Heart left ventricle (tissue), 16 donors: ENCODE measurements at places on chromosomes 5 and 9. TPM values are rescaled to one million over a fixed set of nuclear protein-coding genes. Genes with fewer than 3 reads are reported as not detected.

DNA sequence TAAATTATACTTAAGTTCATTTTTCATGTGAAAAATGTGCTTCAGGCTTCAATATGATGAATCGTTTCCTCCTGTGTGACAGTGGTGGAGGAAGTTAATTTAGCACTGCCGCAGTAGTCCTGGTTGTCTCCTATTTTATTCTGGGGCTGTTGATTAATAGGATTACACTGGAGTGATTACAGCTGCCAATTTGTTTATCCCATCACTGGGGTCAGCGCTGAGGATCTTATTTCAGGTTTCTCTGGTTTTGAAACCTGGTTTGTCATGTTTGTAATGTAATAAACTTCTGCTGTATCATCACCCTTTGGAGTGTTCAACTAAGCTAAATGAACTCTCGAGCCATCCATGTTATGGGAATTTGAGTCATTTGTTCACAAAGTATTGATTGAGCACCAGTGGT is 241.7 kb upstream of the KCNN2 start:
- DNase-seq: no peak

PLAC8L1 gene
- not detected for total RNA-seq

- DNase-seq: no peak
Measured at GRCh38 chr5:128196791-128197190, 113.2 kb downstream of the SLC12A2 start.

DNA sequence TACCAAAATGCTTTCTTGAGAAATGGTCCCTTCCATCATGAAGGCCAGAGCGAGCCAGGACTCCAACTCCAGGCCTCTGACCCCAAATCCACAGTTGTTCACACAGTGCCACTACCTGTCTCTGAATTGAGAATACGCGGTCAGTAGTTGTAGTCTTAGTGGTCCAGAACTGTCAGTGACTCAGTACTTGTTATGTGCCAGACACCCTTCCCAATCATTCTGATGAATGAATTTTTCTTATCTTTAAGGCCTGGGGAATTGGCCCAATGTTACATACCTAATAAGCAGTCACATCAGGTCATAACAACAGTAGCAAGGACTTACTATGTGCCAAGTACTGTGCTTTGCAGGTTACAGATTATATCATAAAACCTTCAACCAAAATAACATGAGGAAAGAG is 72.7 kb upstream of the RARS1 start:
- no peak for DNase-seq

IFNA21 gene
- not detected for total RNA-seq

CREB3 gene
- total RNA-seq: 20.4 TPM

EDIL3 gene
- total RNA-seq: 5.6 TPM

DNA sequence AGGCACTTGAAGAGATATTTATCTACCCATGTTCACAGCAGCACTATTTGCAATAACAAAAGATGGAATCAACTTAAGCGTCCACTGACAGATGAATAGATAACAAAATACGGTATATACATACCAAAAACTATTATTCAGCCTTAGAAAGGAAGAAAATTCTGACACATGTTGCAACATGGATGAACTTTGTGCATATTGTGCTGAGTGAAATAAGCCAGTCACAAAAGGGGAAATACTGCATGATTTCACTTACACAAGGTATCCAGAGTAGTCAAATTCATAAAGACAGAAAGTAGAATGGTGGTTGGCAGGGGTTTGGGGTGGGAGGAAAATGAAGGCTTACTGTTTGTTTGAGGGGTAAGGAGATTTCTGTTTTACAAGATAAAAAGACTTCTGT is 66.0 kb downstream of the FBN2 start:
- no peak for DNase-seq

GRCh38 chr5:93072831-93073459 is 508.1 kb downstream of the NR2F1-AS1 start:
- no peak for DNase-seq

GRCh38 chr9:94157050-94157801 is 73.0 kb downstream of the PTPDC1 start:
- peak; percentile 78 for DNase-seq

PCDH1 gene
- 10.2 TPM for total RNA-seq

- DNase-seq: no peak
Measured at GRCh38 chr5:149415066-149415967, 36.2 kb upstream of the IL17B start.

- no peak for DNase-seq
Measured at GRCh38 chr9:87011551-87011950, 64.2 kb upstream of the GAS1 start.

DNA sequence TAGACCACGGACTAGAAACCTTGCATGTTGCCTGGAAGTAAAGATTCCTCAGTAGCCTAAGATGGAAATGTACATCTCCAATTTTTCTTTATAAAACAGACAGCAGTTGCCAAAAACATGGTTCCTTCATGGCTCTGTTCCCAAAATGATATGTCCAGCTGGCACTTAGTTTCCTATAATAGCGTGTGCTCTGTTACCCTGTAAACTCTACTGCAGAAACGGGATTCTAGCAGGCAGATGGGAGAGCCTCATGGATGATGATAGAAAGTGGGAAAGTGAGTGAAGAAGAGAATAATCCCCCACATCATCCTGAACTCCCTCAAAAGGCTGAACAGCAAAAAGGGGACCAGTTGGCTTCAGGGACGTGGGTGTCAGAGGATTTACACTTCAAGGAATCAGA is 118.2 kb downstream of the FRMD3 start:
- no peak for DNase-seq

DNA sequence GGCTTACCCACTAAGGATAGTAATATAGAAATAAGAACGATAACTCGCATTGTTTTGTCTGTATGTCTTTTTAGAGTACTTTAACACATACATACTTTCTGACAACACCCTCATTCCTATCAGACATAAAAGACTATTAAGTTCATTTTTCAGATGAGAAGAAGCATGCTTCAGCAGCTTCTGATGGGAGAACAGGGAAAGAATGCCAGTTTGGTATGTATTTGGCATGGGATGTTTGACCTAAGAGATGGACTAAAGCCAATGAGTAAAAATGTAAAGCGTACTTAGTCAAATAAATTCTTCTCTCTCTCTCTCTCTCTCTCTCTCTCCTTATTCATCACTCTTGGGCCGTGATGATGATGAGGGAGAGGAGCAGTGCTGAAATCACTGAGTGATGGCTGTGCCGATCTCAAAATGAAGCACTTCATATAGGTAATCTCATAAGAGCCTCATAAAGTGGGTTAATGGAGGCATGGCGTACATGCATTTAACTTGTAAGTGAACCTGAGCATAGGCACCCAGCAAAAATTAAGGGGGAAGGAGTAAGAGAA is 71.5 kb downstream of the SLIT3 start:
- no peak for DNase-seq

GDF9 gene
- total RNA-seq: 0.40 TPM

GRCh38 chr5:41338136-41338675 is 124.9 kb upstream of the C6 start:
- no peak for DNase-seq
